Fibroblast of mammary gland (primary cell): ENCODE measurements at places on chromosomes 4 and X.

- DNase-seq: no peak
Observed at GRCh38 chrX:24777660-24778059, 83.9 kb downstream of the POLA1 start.

DNA sequence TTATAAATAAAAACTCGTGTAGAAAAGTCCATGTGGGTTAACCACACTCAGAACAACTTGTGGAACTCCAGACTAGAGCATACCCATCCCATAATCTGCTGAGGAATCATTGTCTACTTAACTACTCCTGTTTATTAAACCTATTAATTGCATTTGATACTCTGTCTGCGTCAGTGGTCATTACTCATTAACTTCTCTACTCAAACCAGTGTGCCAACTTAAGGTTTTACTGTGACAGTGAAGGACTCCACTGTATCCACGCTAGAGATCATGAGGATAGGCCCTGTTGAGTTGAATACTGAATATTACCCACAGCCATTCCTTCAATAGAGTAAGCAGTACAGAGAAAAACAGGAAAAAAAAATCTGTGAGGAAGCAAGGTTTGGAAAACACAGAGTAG lies 17.3 kb downstream of the HPGD start:
- DNase-seq: no peak

GRCh38 chrX:136475236-136475635 lies 12.5 kb upstream of the BRS3 start:
- DNase-seq: no peak

DNA sequence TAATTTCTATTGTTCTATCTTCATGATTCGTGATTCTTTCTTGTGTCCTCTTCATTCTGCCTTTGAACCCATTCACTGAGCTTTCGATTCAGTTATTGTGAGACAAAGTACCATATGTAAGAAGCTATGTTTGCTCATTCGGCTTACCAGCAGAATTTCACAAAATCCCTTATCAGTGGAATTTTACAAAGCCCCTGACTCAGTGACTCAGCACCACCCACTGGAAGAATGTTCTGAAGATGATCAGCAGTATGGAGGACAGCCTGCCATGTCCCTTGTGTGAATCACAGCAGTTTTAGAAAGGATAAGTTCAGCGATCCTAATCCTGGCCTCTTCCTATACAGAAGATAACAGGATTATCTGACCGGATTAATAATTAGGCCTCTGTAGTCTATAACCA lies 5.8 kb upstream of the UXT start:
- DNase-seq: peak; percentile 37

- DNase-seq: no peak
Observed at GRCh38 chr4:184598753-184599491, 50.3 kb downstream of the CASP3 start.

DNA sequence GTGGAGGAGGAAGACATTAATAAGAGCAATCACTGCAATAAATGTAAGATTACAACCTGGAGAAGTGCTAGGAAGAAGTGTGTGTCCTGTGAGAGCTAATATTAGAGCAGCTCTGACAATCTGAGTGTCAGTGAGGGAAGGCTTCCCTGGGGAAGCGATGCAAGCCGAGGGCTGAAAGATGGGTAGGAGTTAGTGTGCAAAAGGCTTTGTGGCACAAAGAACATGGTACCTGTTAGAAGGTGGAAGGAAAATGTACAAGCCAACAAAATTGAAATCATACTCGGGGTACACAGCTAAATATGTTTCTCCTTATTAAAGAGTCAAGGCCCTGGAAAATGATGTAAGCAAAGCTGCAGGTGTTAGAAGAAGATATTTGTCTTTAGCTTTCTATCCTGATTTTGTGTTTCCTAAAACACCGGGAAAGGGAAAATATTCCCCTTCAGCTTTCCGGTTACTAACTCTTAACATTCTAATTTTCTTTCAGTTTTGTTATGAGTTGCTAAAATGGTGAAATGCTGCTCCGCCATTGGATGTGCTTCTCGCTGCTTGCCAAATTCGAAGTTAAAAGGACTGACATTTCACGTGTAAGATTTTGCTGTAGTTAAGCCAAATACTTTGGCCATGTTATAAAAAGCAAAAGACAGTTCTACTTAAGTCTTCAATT lies 808 bp downstream of the THAP6 start:
- DNase-seq: peak; percentile 2

DNA sequence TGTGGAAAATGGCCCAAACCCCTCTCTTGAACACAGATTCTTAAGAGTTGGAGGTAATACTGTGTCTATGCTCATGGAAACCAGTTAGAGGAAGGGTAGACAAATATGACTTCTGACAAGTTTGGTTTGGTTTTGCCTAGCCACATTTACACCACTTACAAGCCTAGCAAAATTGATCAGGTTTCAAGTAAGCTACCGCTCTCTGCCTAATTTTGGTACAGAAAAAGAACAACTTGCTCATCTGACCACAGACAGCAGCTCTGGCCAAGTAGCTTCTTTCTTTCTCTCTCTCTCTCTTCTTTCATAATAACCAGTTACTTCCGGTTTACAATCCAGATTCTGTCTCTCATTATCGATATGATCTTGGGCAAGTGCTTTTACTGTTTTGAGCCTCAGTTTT lies 260.0 kb downstream of the GLUD2 start:
- DNase-seq: peak; percentile 70

DNA sequence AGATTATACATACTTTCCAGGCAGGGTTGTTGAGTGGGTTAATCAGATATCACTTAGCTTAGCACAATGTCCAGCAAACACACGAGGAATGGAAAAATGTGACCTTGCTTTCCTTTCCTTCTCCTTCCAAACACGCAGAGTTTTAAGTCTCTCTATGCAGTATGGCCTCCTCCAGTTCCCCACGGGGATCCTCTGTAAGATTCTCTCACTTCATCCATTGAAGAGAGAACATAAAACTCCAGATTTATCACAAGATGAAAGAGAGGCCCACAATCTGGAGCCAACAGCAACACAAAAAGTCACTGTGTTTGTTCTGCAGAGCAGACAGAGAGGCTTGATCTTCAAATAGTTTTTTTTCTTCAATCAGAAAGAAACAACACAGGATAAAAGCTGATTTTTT lies 336.8 kb upstream of the CLNK start:
- no peak for DNase-seq

- DNase-seq: no peak
Observed at GRCh38 chr4:78218260-78218659, 161.1 kb downstream of the FRAS1 start.

GRCh38 chr4:141768954-141769353 lies 132.6 kb downstream of the IL15 start:
- DNase-seq: peak; percentile 89

DNA sequence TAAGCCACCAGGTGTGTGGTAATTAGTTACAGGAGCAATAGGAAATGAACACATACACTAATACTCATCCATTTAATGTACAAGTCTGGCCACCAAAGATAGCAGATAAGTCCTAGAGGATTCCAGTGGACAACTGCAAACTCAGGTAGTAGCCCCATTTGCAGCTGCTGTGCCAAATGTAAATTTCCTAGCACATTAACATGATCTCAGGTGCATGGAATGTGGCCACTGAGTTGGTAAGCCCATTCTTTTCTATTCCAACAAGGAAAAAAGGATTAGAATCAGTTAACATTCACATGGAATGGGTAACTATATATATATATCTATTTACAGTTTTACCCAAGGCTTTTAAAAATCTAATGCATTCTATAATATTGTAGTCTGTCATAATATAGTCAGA lies 23.3 kb upstream of the FRAS1 start:
- no peak for DNase-seq

DNA sequence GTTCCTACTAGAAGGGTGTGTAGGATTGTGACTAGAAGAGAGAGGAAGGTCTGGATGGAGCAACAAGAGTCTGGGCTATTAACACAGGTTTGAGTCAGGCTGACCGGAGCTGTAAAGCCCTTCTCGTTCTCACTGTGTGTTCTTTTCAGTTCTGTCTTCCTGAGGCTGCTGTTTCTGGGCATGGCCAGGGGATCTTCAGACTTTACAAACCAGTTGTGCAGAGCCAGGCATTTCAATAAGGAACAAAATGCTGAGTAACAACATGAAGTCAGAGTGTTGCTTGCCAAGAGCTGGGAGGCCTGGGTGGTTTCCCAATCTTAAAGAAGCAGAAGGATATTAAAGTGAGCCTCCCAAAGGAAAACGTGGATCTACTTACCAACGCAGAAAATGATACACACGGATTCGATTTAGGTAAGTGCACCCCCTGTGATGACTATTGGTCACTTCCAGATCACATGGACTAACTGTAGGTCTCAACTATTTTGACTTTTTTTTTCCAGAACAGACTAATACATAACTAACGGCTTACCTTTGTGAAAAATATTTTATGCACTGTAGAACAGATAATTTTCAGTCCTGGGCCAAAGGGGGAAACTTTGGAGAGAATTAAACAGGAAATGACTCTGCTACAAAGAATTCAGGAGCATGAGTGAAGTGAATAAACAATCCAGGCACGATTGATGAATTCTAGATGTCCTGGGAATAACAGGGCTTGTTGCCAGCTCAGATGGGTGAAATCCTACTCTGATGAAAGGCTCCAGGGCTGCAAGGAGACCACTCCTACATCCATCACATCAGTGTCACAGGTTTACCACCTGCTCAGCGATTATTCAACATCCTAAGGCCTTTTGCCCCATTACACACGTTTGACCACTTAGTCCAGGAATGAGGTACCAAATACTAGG lies 94.5 kb downstream of the ANXA3 start:
- peak; percentile 98 for DNase-seq

DNA sequence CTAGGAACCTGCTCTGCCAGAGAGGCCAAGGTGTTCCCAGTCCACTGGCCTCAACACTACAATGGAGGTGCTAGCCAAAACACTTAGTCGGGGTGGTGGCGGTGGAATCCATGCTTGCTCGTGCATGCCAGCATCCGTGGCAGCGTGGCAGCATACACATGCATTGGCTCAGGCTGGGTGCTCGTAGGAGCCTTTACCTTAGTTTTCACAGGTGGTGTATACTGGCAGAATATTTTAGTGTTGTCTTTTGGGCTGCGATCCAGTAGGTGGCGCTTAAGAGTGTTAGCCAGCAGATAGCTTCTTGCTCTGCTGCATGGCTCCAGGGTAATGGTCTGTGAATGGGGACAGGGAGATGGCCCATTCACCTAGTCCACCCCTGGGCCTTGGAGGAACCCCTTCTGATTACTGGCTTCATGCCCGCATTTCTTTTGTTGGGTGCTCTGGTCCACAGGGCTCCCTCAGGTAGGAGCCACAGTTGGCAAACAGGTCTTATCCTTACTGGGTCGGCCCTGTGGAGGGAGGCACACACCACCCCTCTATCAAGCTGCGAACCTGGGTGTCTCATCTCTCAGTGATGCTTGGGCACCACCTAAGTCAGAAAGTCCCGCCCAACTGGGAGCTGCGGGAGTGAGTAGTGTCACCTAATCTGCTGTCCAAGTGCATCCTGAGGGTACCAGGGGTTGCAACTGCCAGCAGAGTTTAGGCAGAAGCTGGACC lies 40.0 kb downstream of the RIPPLY1 start:
- peak; percentile 9 for DNase-seq

DNA sequence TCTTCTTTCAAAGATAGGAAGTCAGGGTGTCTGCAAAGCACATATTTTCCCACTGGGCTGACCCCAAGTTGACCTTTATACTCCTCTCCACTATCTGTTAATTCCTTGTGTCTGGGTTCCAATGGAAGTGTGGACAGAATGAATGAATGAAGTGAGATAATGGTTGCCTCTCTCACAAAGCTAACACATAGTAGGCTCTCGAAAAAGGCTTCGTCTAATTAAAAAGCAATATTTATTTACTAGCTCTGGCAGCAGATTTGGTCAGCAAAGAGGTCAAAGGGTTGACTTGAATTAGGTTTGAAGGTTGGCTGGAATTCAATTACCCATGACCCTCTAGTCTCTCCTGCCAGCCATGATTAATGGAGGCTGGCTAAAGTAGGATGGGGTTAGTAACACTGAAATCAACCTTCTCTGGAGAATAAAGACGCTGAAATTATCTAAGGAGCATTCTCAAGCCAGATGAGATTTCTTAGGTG lies 280.3 kb upstream of the KLF3 start:
- peak; percentile 56 for DNase-seq

- DNase-seq: no peak
Observed at GRCh38 chrX:7068939-7069367, 78.6 kb upstream of the STS start.

- no peak for DNase-seq
Observed at GRCh38 chrX:24387724-24388123, 27.3 kb downstream of the SUPT20HL1 start.

DNA sequence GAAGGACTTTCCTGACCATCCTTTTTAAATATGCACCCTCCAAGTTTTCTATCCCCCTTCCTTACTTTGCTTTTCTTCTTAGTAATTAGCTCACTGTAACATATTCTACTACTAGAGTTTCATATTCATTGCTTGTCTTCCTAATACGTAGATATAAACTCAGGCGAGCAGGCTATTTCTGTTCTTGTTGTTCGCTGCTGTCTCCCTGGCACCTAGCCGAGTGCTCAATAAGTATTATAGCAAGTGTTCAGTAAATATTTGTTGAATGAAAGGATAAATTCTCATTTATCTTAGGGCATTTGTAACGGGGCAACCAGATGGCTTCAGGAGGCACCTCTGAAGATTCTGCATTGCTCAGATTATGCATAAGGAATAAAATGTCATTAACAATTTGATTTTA lies 6.8 kb upstream of the RHOH start:
- DNase-seq: no peak

DNA sequence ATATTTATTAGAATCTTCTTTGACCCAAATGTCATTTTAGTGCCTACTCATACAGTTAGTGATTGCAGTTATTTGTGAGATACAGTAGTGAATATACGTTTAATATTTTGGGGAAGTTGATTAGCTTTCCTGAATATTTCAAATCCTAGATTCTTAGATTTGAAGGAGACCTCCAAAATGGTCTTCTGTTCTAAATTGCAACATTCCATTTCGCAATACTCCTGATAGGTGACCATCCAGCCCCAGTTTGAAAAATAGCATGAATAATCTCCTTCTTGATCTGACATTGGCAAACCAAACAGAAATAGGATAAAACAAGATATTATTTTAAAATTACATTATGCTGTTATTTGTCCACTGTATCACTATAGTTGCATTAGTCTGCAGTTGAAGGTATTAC lies 505.6 kb downstream of the GRID2 start:
- no peak for DNase-seq

GRCh38 chr4:140754918-140755773 lies 1.0 kb downstream of the TBC1D9 start:
- DNase-seq: no peak
